Uterus (tissue), 4 donors: ENCODE measurements at places on chromosomes 5 and 9.
A peak's percentile ranks its signal among the peaks of the same experiment; 100 is the strongest.

- H3K27ac ChIP-seq, result no peak overlapping the region
- H3K4me1 ChIP-seq, result no peaks in the 10 kb centered on the region
- DNase-seq, result no peak
- no peaks in the 10 kb centered on the region for H3K36me3 ChIP-seq
Measured at GRCh38 chr5:160318409-160318808, 6.0 kb upstream of the CCNJL start.

GRCh38 chr5:151885138-151885908 is 39.3 kb downstream of the GLRA1 start:
- no peak overlapping the region for H3K4me3 ChIP-seq
- H3K27me3 ChIP-seq, result no peaks in the 10 kb centered on the region
- no peak for DNase-seq
- no peak overlapping the region for H3K27ac ChIP-seq

GRCh38 chr5:147208134-147208533 is 26.7 kb upstream of the STK32A start:
- no peaks in the 10 kb centered on the region for H3K27me3 ChIP-seq
- no peak overlapping the region for H3K27ac ChIP-seq
- DNase-seq, result no peak
- no peaks in the 10 kb centered on the region for H3K4me1 ChIP-seq
- H3K36me3 ChIP-seq, result no peaks in the 10 kb centered on the region
- no peak overlapping the region for H3K4me3 ChIP-seq

GRCh38 chr5:122435234-122435633 is 123.2 kb downstream of the SNCAIP start:
- H3K4me3 ChIP-seq, result no peak overlapping the region
- H3K27me3 ChIP-seq, result no peaks in the 10 kb centered on the region
- no peak for DNase-seq
- H3K36me3 ChIP-seq, result no peaks in the 10 kb centered on the region
- no peaks in the 10 kb centered on the region for H3K4me1 ChIP-seq

DNA sequence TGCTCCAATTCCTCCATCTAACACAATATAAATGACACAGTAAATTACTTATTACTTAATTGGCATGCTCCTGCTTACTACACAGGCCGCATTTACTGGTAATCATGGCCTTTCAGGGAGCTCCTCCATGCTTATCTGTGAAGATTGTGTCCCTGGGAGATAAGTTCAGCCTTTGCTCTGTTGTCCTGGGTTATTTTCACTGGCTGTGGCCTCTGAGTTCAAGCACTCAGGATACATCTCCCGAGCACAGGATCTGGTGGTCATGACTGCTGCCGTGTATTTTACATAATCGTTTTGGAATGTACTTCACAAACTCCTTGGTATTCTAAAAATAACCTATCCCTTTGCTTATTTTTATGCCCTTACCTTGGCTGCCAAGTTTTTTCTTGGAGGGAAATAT is 215.7 kb downstream of the ICE1 start:
- H3K27ac ChIP-seq, result peak overlapping the region; percentile 89
- no peak overlapping the region for H3K4me3 ChIP-seq
- no peak for DNase-seq
- no peaks in the 10 kb centered on the region for H3K36me3 ChIP-seq
- no peaks in the 10 kb centered on the region for H3K27me3 ChIP-seq
- H3K4me1 ChIP-seq, result peaks cover 6% of the 10 kb centered on the region

GRCh38 chr5:135645336-135646180 is 66.8 kb upstream of the CXCL14 start:
- H3K4me3 ChIP-seq, result no peak overlapping the region
- H3K27ac ChIP-seq, result no peak overlapping the region
- no peaks in the 10 kb centered on the region for H3K27me3 ChIP-seq
